ENCODE measurements at places on chromosomes 11 and 22.

- DNase-seq, result no peak
Measured at GRCh38 chr11:108142304-108142703, 20.9 kb downstream of the ACAT1 start.

DNA sequence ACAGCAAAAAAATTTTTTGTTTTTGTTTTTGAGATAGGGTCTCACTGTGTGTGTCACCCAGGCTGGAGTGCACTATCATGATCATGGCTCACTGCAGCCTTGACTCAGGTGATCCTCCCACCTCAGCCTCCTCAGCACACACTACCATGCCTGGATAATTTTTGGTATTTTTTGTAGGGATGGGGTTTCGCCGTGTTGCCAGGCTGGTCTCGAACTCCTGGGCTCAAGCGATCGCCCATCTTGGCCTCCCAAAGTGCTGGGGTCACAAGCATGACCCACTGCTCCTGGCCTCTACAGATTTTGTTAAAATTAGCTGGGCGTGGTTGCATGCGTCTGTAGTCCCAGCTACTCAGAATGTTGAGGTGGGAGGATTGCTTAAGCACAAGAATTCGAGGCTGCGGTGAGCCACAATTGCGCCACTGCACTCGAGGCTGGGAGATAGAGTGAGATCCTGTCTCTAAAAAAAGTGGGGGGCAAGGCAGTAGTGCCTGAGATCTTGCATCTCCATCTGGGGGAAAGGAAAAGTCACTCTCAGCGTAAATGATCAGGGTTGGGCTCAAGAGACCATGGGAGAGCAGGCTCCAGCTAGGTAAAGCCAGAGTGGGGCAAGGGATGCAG is 10.6 kb upstream of the DGKZ start:
- no peak for DNase-seq

- DNase-seq, result no peak
Measured at GRCh38 chr11:119421941-119422808, 797 bp downstream of the THY1 start.

DNA sequence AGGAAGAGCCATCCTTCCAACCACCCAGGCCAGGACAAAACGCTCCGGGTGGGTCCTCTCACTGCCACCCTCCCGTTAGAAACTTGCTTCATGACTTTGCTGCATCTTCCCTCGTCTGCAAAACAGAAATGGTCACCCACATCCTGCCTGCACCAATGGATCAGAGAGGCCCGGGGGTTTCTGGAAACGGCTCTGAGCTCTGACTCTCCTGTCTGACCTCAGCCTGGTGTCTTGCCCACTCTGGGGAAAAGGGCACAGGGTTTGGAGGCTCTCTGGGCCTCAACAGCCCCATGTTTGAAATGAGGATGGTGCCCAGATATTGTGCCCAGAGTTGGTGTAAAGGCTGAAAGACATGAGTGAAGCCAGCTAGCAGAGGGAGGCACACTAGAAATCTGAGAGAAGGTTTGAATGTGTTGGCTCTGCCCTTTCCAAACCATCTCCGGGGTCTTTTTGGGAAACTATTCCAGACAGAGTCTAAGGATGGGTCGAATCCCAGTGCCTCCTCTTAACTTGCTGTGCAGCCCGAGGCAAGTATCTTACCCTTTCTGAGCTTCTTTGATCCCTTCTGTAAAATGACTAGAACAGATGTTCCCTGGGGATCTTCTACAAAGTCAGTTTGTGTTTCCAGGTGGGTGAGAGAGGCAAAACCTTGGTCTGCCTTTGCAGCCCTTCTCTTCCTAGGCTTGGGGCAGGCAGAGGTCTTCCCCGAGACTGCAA is 2.1 kb downstream of the CRYBB3 start:
- DNase-seq, result no peak

DNA sequence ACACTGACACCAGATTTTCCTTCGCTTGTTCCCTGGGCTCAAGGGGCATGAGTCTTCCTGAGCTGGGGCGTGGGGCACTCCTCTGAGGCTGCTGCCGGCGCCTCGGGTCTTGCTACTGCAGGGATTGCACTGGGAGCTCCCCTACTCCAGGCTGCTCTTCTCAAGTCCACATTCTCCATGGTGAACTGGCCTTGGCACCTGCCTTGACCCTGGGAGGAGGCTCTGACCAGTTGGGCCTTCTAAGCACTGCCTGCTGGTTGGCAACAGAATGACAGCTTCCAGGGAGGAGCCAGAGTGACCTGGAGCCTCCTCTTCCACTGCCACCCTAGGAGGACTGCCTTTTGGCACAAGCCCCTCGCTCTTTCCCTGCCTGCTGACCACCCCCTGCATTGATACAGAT is 9.5 kb downstream of the FREY1 start:
- no peak for DNase-seq

DNA sequence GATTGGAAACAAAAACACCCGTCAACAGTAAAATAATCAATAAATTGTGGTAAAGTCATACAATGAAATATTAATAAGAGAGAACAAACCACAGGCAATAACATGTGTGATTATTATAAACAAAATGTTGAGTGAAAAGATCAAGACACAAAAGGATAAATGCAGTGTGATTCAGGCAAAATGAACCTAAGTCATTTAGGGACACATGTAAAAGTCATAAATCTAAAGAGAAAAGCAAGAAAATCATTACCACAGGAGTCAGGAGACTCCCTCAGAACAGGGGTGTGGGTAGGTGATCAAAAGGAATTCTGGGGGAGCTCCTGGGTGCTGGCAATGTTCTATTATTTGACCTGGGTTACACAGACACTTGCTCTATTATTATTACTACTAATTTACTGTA is 47.9 kb upstream of the PPP2R1B start:
- no peak for DNase-seq

GRCh38 chr11:27281740-27282590 is 81.0 kb downstream of the CCDC34 start:
- DNase-seq, result no peak

DNA sequence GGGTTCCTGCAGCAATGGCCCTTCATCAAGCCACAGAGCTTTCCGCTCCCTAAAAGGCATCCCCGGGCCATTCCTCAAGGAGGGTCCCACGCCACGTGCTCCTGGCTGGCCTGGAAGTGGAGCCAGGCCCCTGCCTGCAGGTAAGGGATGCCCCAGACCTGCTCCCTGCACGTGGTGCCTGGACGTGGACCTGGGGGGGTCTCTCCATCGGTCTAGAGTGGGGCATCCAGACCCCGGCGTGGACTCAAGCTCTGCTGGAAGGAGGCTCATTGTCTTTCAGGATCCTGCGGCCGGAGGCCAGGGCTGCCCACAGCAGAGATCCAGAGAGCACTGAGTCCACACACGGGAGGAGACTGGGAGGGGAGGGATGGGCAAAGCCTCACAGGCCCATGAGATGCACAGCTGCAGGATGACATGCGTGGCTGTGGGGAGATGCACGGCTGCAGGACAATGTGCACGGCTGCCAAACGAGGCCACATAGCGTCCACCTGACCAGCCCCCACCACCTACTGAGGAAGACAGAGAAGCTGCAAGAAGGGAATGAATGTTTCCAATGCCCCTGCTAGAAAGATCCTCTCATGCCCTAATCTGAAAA is 236.7 kb downstream of the BRD1 start:
- DNase-seq, result no peak

DNA sequence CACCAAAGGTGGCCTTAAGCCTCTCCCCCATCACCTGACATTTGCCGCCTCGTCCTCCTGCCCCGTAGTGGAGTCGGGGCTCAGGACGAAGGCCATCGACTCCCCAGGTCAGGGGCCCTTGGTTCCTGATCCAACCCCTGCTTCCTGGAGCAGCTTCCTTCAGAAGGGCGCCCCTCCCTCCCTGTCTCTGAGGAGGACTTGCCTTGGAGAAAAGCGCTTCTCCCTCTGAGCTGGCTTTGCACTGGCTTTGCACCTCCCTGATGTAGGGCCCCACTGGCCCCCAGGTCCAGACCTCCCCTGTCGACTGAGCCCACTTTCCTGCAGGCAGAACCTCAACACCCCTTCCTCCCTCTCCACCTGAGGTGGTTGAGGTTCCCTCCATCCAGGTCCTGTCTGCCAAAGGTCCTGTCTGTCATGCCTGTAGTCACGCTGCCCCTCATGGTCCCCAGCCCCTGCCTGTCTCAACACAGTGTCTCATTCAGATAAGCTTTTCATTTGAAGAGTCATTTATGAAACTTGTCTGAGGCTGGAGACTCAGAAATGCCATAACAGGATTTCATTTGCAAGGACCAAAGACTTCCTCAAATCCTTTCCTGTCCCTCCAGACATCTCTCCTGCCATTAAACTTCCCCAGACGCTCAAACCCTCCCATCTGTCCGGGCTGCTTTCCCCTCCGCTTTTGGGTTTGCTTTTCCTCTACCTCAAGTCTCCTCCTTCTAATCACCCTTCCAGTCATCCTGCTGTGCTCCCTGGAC is 78.4 kb downstream of the MYO7A start:
- DNase-seq, result no peak

DNA sequence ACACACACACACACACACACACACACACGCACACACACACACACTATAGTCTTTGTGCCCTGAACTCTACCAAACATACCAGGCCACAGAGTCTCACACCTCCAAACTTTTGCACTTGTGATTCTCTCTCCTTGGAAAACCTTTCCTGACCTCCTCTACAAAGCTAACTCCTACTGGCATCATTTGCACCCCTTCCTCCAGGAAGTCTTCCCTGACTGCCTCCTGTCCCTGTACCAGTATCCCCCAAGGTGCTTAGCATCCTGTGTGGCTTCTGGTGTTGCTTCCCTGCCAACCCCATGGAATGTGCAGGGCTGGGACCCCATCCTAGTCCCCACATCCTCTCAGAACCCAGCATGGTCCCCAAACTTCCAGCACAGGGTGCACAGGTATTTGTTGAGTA is 8.9 kb downstream of the TPST2 start:
- DNase-seq, result no peak

GRCh38 chr11:115300660-115301428 is 203.4 kb downstream of the CADM1 start:
- DNase-seq, result no peak
